GM18507 (cell line): ENCODE measurements at places on chromosomes 7 and 10.

DNA sequence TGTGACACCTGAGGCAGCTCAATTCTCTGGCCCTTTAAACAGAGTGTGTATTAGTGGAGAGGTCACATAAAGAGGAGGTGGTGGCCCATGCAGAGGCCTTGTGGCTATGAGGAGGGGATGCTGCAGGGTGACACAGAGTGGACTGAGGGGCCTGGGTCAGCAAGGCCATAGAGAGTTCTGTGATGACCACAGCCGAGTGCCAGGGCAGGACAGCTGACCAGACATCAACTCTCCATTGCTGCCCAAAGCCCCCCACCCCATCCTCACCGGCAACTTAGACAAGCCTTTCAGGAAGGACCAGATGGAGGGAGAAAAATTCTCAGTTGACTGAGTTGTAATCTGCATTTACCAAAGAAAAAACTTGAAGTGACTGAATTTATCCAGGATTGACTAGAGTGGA lies 378.1 kb downstream of the RPS24 start:
- DNase-seq = no peak

DNA sequence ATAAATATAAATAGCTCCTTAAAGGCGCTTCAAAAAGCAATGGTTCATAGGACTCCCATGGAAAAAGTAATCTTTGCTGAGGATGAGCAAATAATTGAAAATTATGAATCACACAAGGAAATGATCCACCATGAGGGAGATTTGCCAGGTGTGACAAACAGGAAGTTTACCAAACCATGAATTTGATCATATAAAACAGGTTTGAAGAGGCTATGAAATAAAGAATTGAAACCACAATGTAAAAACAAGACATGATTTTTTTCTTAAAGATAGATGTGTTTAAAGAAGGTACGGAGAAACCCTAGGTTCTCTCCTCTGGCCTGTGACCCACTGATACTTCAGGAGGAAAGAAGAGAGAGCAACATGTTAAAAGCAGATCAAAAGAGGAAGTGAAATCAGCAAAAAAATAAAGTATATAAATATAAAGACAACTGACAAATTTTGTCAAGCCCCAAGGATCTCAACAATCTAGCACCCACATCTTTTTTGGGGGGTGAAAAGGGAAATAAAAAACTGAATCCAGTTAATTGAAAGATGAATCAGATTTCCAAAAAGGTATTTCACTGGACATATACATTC lies 111.3 kb upstream of the ASAH2 start:
- DNase-seq = peak; percentile 26

- DNase-seq = no peak
Observed at GRCh38 chr10:118966076-118966849, 63.3 kb upstream of the NANOS1 start.

- no peak for DNase-seq
Observed at GRCh38 chr10:69774596-69774995, 27.1 kb upstream of the COL13A1 start.

DNA sequence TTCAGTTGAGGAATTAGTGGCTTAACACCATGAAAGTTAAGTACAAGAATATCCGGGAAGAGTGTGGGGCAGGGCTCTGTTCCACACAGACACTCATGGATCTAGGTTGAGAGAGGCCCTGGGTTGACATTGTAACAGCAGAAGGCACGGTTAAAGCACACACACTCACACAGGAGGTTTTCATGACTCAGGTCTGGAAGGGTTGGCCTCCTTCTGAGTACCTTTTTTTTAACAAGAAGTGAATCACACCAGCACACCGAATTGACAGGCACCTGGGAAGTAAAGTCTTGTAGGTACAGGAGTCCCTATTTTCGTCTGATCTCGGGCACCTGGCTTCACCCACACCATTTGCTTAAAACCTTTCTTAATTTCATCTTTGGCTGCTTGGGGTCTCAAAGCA lies 509.4 kb upstream of the ADARB2 start:
- DNase-seq = no peak

- DNase-seq = no peak
Observed at GRCh38 chr7:33854801-33855350, 50.5 kb upstream of the BMPER start.

GRCh38 chr7:42597300-42597699 lies 314.6 kb downstream of the C7orf25 start:
- no peak for DNase-seq

- DNase-seq = no peak
Observed at GRCh38 chr10:3295582-3296151, 123.1 kb upstream of the PITRM1 start.

DNA sequence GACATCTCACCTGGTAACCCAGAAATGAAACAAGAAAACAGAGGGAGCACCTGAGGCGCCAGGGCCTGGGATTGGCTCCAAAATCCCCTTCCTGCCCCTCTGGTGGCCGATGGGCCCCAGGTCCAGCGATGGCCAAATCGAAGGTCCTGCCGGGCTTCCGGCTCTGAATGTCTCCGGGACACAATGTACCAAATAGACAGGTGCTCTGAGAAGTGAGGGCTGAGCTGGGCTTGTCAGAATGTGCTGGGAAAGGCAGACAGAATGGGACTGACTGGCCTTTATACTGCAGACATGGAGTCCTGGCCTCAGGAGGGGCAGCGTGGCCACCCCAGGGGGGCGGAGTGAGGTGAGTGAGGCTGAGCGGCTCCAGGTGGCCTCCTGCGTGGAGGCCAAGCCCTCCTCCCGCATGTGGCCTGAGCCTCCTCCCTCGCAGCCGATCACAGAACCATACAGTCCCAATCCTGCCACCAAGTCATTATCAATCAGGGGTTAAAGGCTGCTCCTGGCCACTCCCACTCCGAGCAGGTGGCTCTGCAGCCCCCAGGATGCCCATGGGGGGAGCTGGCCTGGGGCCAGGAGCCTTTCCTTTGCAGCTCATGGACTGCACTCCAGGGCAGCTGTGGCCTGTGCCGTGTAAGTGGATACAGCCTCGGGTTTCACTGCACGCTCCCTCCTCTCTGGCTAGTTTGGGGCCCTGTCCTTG lies 185.5 kb downstream of the ADARB2 start:
- no peak for DNase-seq

DNA sequence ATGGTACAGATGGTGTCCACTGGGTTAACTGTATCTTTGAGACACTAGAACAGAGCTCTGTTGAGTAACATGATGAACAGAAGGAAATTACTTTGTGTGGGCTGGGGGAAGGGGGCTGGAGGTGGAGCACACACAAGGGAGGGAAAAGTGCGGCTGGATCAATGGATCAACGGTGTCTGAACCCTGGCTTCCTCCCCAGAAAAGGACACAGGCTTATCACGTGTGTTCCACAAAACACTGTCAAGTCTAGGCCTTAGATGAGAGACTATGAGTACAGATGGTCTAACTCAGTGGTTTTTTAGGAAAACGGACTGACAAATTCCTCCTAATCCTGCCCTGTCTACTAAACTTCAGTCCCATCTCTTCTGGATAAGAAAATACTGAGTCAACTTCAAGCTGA lies 27.8 kb downstream of the HSPB1 start:
- DNase-seq = no peak

DNA sequence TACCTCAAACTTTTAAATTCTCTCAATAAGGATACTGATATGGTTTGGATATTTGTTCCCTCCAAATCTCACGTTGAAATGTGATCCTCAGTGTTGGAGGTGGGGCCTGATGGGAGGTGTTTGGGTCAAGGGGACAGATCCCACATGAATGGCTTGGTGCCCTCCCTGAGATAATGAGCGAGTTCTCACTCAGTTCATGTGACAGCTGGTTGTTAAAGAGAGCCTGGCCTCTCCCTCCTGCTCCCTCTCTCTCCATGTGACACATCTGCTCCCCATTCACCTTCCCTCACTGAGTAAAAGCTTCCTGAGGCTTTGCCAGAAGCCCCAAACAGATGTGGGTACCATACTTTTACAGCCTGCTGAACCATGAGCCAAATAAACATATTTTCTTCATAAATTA lies 19.2 kb downstream of the ABCB4 start:
- no peak for DNase-seq

DNA sequence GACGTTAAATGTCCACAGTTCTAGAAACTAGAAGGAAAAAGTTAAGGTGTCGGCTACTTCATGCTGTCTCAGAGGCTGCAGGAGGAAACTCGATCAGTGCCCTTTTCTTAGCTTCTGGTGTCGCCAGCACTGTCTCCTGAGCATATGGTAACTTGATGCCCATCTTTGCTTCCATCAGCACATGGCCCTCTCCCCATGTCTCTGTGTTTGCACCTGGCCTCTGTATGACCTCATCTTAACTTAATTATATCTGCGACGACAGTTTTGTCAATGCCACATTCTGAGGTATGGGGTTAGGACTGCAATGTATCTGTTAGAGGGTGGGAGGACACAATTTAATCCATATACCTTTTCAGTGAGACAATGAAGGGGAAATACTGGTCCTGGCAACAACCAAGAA lies 449.9 kb downstream of the POM121L12 start:
- DNase-seq = no peak

GRCh38 chr10:108545921-108546320 lies 1377.4 kb downstream of the XPNPEP1 start:
- DNase-seq = no peak

- DNase-seq = no peak
Observed at GRCh38 chr7:145378197-145378596, 542.3 kb upstream of the TPK1 start.

- DNase-seq = no peak
Observed at GRCh38 chr7:91883676-91884362, 3.3 kb upstream of the MTERF1 start.

DNA sequence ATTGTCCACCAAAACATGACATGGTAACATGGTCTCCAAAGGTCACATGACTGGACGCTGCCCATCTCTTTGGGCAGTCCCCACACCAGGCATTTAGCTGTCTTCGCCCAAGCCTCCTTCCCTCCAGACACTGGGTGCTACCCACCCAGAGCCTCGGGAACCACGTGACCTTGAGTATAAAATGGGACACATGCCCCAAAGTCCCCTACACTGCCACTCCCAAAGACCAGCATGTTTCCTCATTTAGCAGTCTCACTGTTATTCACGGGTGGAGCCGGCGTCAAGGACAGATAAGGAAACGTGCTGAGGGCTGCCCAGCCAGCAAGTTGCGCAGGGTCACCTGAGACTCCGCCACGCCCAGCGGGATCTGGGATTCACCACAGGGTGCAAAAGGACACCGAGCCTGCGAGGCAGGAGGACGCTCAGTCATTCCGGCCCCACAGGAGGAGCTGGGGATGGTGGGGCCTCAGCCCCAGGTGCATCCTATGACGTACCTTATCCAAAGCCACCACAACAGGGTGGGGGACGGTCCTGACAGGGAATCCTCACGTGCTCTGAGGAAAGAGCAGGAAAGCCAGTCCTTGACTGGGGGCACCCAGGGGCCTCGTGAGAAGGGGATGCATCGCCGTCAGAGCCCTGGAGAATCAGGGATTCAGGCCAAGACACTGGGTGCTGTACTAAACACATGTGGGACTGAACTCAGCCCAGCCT lies 226.9 kb downstream of the TNS3 start:
- no peak for DNase-seq

DNA sequence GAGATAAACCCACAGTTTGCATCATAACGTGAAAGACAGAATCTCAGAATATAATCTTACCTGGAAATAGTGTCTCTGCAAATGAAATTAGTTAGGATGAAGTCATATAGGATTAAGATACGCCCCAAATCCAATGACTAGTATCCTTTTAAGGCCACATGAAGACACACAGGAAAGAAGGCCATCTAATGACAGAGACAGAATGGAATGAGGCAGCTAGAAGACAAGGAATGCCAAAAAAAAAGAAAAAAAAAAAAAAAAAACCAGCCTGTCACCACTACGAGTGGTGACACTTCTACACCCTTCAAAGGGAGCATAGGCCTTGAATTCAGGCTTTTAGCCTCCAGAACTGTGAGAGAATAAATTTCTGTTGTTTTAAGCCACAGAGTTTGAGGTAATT lies 82.9 kb downstream of the HYCC1 start:
- no peak for DNase-seq

DNA sequence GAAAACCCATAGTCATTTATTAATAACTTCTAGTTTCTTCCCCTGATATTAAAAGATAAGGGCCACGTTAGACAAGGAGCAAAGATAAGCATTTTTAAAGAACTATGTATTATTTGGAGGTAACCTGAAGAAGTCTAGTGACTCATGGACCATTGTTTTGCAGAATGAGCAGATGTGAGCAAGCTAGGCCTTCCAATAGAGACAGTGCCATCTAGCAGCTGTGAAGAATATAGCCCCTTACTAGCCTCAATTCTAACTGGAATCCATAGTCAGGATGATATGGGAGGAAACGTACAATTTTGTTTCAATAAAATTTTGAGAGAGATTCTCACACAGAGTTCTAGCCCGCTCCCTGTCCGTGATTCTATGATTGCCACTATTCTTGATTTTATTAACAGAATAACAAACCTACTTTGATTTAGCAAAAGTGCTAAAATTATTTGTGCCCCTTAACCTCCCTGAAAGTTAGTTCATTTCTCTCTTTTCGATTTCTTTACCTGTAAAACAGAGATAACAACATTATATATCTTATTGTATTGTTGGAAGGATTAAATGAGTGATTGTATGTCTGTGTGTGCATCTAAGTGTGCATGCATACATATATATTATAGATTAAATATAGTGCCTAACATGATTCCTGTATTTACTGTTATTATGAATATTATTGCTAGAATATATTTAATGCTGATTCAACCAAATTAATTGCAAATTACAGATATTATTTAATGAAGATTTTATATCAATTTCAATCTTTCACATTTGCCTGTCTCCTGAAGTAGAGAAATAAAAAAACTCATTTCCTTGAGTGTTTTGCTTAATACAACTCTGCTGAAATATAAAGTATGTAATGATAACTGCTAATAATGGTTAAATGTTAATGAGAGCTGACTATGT lies 22.7 kb downstream of the FAM237B start:
- no peak for DNase-seq

GRCh38 chr7:43363035-43363791 lies 219.7 kb upstream of the STK17A start:
- DNase-seq = no peak

DNA sequence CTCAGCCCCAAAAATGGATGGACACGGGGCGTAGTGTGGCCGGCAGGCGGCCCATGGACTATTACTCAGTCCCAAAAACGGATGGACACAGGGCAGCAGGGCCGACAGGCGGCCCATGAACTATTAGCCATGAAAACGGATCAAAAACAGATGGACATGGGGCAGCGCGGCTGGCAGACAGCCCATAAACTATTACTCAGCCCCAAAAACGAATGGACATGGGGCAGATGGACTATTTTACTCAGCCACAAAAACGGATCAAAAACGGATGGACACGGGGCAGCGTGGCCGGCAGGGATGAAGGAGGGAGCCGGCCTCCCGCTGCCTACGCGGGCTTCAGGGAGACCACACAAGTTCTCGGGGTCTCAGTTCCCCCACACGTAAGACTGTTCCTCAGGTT lies 32.9 kb downstream of the GPER1 start:
- DNase-seq = no peak

GRCh38 chr10:33193701-33194521 lies 140.6 kb downstream of the NRP1 start:
- DNase-seq = no peak

- no peak for DNase-seq
Observed at GRCh38 chr7:103989200-103989784, at the start of gene RELN. Gene RELN (minus strand): TSS chr7:103989658. CDS start chr7:103989356, 302 bp downstream.

DNA sequence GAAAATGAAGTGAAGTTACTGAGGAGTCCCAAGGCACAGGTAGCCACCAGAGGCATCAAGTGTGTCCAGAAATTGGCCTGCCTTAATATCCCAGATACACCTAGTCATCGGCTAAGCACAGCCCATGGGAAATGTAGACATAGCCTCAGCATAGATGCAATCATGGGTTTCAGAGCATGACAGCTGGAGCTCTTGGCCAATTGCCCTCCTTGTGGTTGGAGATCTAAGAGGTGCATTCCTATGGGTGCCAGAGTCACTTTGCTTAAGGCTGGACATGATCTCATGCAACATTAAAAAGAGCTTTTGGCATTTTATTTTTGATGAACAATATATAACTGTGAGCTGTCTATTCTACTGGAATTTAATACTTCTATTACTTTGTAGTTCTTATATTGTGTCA lies 758.0 kb upstream of the LRRTM3 start:
- DNase-seq = no peak
